Femur (tissue), 1 donor: ENCODE measurements at places on chromosomes 2 and 18.

DNA sequence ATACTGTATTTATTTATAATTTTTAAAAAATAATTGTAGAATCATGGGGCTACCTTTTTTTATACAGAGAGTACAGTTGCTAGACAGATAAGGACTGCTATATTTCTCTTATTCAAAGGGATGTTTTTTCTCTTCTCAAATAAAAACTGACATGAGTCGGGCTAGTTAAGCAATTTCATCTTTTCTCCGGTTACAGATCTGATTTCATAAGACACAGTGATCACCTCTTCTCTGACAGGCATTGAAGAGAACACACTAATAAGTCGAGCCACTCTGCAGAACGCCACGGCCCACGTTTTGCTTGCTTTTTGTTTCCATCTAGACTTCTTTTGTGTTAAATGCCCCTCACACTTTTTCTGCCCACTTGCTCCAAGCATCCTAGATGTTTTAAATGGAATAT is 85.4 kb downstream of the HNRNPLL start:
- no peak for DNase-seq

GRCh38 chr2:135863233-135863632 is 13.0 kb downstream of the MCM6 start:
- DNase-seq, result no peak

- no peak for DNase-seq
Measured at GRCh38 chr2:143926736-143927135, 593.2 kb downstream of the ZEB2 start.

DNA sequence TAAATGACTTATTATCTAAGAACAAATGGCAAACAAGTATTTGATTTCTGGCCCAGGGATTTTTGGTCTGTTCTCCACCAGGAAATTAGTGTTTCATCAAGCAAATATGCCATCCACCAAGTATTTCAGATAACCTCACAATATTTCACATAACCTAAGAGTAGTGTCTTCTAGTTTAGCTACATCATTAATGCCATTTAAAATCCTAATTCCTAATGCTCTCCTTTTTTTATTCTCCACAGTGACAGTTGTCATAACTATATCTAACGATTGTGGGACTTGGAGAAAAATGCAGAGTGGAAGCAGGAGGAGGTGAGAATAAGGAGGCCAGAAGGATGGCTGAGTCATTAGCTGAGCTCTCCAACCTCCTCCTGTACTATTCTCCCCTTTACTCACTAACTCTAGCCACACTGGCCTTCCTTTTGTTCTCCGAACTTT is 58.5 kb upstream of the CTLA4 start:
- DNase-seq, result no peak

DNA sequence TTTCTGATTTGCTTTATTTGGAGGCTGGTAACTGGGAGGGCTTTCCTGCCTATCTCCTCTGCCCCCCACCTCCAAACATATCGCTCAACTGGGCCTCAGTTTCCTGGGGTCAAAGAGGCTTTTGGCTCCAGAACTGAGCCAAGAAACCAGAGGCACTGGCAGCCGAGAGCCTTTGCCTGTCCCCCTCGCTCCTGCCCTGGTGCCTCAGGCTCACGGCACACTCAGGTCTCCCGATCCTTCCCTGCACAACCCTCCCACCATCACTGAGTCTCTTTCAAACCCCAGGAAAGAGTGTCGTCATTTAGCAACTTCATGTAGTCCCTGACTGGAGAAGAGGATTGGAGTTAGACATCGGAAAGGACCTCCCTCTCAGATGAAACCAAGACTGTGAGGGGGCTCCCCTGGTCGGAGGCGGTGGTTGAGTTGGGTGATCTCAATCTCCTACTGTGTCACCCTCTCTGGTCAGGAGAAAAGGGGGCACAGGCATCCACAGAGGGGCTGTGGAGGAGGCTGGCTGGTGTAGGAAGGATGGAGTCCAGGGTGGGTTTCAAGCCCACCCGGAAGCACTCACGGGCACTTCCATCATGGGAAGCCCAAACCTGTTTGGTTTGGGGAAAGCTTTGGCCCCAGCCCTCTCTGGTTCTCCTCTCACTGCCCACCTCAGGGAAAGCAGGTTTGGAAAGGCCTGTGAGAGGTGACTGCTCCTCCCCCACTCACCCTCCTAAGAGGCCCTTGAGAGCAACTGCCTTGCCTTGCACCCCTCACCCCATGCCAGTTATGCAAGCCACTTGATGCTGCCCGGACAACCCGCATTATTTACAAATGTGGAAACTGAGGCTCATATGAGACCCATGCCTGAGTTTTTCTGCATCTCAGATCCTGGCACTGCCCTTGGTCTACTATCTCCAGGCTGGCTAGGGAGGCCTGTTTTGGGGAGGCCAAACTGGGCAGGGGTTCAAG is 62.3 kb downstream of the TNS1 start:
- no peak for DNase-seq
